CD4-positive, alpha-beta T cell treated with Interleukin-17A for 4 hours (primary cell): ENCODE measurements at places on chromosomes 16 and 17.

- DNase-seq, result no peak
Observed at GRCh38 chr17:50111673-50112655, 16.8 kb downstream of the PDK2 start.

GRCh38 chr17:81586096-81586495, 33.9 kb upstream of the FAAP100 start:
- DNase-seq, result no peak

- no peak for DNase-seq
Observed at GRCh38 chr17:14372461-14372860, 71.6 kb downstream of the HS3ST3B1 start.

GRCh38 chr17:17496189-17497064, at the start of gene RASD1:
Gene RASD1, minus strand, starts transcription at chr17:17496395. Its CDS starts 214 bp downstream, at chr17:17496181.
- DNase-seq, result peak; percentile 84

GRCh38 chr16:87570938-87571867, 31.1 kb upstream of the JPH3 start:
- DNase-seq, result no peak
